ENCODE measurements at places on chromosomes 7 and 10.

- DNase-seq: no peak
These were observed 49.0 kb upstream of the FRMD4A start for GRCh38 chr10:14379556-14380280.

DNA sequence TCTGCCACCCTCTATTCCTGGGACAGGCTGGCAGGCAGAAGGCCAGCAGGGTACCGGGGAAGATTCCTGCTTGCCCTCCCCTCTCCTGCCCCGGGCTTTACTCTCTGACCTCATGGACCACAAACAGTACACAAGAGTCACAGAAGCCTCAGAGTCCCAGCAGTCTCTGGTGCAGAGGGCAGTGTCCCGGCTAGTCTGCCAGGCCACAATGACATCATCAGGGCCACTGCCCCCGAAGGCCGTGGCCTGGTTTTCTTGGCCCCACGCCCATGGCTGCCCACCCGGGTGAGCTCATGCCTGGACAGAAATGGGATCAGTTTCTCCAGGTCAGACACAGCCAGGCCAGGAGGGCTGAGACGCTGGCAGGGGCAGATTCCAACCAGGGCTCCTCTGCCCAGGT, 91.9 kb downstream of the MYL10 start:
- DNase-seq: no peak

DNA sequence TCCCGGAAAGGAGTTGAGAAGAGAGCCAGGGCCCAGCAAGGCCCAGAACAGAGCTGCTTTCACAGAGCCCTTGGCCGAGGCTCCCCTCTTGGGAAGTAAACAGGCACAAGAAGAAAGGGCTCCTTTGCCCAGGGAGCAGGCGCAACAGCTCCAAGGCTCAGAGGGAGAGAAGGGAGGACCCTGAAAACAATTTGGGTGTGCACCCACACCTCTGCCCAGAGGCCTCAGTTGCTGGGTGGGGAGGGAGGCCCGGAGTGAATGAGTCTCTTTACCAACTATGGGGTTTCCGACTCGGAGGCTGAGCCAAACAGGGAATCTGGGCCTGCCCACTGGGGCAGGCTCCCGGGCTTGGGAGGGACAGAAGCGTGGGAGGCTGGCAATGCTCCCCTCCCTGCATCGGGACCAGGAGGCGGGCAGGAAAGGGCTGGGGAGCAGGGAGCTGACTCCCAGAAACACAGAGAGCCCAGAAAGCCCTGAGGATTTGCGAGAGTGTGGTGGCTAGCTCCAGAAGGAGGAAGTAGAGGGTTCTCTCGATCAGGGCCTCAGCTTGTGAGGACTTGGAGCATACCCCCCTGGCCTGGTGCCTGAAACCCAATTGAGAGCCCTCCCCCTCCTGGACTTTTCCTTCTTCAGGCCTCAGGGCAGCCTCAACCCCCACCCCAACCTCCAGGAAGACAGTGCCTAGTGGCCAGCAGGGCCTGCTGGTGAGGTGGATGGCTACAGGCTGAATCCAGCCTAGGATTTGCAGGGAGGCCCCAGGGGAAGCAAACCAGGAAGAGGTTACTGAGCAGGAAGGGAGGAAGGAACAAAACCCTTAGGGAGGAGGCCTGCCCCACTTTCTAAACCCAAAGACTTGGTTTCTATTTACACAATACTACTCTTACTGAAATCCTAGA, 6.2 kb downstream of the C10orf105 start:
- DNase-seq: no peak

GRCh38 chr10:131860806-131861440, 39.9 kb upstream of the PPP2R2D start:
- no peak for DNase-seq

DNA sequence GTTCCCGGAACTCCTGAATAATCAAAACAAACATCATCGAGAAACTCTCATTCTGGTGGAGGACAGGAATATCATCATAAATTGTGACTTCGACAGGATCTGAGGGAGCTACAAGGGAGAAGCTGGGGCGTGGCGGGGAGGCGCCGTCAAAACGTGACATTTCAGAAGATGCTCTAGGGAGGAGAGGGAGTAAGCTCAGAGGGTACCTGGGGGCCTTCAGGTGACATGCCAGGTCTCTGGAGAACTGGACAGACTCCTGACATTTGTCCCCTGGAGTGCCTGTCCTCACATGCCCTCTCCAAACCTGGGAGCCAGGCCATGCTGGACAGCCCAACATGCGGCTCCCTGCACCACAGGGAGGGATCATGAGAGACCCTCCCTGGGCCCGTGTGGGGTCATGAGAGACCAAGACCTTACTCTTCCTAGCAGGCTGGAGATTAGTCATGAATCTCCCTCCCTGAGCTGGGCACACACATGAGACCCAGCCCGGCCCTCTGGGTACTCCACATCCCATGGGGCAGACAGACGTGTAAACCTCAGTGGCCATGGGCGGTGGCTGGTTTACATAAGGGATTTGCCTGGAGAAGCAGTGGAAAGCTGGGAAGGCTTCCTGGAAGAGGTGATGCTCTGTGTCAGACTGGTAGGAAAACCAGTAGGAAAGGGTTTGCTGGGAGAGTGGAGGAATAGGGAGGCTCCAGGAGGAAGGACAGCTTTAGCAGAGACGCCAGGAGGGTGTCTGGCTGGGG, 81.0 kb downstream of the MYL10 start:
- no peak for DNase-seq

- DNase-seq: no peak
These were observed 4.2 kb downstream of the PSAP start for GRCh38 chr10:71846816-71847215.
